Activated CD4-positive, alpha-beta T cell treated with anti-CD3 and anti-CD28 coated beads, Interleukin-2, amount 10 ng/mL, durations not matched to agents 24 days and 14 days (primary cell): ENCODE measurements at places on chromosomes 16 and 17.

GRCh38 chr16:87016046-87017035 is 300.9 kb downstream of the C16orf95 start:
- no peak for DNase-seq

GRCh38 chr17:78006338-78006737 is 47.8 kb downstream of the TNRC6C start:
- no peak for DNase-seq

DNA sequence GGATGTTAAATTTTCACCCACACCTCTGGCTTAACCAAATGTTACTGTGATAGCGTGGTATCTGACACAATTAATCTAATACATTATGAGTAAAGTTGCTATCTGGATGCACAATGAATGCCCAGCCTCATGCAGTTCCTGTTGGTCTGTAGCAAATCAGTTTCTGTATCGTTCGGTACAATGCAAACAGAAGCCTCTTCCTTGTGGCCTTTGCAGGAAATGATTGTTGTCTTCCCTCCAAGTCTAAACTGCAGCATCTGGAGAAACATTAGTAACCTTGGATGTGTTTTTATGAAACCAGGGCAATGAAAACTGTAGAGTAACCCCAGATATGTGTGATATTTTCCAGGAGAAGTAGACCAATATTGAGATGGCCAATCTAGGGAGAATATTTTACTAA is 46.8 kb downstream of the CYB561 start:
- no peak for DNase-seq

- no peak for DNase-seq
Observed at GRCh38 chr17:36610474-36610873, 9.1 kb downstream of the MRM1 start.

GRCh38 chr17:45228763-45229539 is 7.3 kb downstream of the FMNL1 start:
- DNase-seq, result peak; percentile 94

DNA sequence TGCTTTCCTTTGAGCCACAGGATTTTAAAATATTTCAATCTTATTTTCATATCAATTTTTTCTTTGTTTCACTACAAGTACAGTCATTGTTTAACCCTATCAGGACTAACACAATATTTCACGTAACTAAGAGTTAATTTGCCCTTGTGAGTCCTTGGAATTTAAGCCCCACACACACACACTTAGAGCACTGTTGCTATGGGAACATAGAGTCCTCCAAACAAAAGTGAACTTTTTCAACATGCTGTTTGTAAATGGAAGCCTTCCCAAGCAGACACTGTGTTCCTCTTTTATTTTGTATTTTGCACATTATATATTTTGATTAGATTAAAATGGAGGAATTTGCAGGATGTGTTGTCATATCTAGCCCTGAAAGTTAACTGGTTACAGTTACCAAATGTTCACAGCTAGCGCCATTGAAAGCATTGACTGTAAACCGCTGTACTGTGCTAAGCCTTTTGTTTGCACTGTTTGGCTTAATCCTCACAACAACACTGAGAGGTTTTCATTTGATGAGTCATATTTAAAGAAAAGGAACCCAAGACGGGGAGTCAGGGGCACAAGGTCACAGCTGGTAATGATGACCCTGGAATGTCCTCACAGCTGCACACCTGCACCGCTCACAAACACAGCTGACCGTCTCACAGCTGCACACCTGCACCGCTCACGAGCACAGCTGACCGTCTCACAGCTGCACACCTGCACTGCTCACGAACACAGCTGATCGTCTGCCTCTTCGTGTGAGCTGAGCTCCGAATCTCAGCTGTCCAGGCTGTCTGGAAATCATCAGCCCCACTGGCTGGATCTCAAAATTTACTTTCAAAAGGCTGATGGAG is 6.3 kb downstream of the HSBP1 start:
- DNase-seq, result no peak

DNA sequence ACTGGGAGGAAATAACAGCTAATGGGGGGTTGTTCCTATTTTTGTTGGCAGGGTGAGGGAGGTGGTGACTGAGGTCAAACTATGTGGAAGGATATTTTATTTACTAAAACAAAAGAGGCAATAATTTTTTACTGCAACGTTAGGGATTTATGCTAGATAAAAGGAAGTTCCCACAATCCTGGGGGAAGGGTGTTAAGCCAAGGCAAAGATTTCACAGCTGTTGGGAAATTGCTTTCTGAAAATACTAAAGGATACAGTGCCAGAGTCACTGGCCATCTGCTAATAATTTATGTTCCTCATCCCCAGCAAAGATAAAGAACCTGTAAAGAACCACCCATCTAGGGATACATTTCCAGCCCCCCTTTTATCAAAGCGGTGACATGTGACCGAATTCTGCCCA is 756.0 kb upstream of the RBFOX1 start:
- DNase-seq, result no peak

- DNase-seq, result no peak
Observed at GRCh38 chr17:17445925-17446665, 30.7 kb upstream of the MED9 start.

DNA sequence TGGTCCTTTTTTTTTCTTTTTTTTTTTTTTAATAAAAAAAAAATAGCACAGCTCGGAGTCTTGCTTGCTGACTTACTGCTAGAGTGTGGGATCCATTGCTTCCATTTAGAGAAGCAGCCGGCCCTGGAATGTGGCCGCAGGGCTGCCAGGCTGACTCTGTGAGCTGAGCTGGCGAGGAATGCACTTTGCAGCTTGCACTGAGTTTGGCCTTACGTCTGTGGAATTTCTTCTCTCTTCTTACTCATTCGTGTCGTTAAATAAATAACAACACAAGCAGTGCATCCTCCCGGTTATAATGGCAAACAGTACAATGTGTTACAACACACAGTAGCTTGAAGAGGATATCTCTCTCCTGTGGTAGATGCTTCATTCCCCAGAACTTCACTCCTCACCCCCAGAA is 69.2 kb downstream of the PRKCB start:
- no peak for DNase-seq

DNA sequence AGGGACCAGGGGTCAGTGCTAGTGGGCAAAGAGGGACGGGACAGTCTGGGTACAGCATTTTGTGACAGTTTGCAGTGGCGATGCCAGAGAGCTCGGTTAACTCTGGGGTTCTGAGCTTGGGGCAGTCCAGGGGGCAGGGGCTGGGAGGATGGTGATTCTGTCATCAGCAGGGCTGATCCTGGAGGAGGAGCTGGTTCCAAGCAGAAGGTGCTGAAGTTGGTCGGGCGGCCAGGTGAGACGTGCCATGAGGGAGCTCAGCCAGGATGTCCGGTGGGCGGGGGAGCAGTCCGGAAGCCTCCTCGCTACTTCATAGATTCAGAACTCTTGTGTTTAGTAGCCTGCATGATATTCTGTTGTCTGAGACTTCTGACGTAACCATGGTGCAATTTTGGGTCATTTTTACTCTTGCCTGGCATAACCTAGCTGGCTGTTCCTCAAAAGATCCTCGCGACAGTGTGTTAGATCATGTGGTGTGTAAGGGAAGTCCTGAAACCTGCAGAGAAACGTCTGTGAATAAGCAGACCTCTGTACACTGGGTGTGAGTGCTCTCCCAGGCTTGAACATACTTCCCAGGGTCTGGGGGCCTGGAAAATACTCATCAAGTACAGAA is 122.0 kb downstream of the CLEC16A start:
- no peak for DNase-seq

DNA sequence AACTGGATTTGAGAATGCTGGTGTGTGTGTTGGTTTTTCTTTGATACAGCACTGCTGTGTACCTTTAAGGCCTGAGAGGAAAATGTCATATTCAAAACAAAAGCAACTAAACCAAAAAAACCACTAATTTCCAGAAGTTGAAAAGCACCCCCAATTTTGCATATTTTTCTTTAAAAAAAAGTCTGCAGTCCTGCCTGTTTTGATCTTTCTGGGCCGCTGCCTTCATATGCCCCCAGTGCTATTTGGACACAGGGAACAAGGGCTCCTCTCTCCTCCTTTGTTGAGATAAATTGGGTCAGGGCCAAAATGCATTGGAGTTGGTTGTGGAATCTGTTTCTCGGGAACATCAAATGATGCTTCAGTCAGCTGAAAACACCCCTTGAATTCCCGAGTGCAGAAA is 26.9 kb downstream of the GPT2 start:
- DNase-seq, result no peak

- no peak for DNase-seq
Observed at GRCh38 chr16:25340973-25341372, 83.3 kb upstream of the ZKSCAN2 start.

GRCh38 chr17:76499267-76499667 is 2.0 kb downstream of the RHBDF2 start:
- DNase-seq, result no peak

DNA sequence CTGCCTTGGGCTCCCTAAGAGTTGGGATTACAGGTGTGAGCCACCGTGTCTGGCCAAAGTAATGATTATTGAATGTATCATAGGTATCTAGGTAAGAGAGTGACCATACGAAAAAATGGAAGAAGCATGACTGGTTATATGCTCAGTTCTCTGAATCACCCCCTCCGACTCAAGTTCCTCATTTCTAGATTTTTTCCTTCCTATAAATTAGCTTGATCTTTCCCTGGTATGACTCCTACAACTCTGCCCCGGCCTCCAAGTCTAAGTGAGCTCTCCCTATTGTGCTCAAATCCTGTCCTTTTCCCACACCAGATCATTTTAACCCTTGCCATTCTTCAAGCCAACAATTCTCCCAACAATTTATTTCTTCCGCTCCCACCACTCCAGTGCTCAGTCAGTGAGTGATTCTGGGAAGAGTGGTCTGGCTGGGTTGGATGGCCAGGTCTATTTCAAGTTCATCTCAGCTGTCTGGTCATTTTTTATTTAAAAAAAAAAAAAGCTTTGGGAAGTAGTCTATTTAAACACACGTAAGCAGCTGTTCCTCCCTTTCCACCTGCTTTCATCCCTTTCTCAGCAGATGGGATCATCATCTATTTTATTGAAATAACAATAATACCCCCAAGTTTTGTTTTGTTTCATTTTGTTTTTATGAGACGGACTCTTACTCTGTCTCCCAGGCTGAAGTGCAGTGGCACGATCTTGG is 120.2 kb upstream of the HS3ST2 start:
- no peak for DNase-seq

GRCh38 chr17:35294756-35295155 is 51.9 kb downstream of the SLFN5 start:
- no peak for DNase-seq

DNA sequence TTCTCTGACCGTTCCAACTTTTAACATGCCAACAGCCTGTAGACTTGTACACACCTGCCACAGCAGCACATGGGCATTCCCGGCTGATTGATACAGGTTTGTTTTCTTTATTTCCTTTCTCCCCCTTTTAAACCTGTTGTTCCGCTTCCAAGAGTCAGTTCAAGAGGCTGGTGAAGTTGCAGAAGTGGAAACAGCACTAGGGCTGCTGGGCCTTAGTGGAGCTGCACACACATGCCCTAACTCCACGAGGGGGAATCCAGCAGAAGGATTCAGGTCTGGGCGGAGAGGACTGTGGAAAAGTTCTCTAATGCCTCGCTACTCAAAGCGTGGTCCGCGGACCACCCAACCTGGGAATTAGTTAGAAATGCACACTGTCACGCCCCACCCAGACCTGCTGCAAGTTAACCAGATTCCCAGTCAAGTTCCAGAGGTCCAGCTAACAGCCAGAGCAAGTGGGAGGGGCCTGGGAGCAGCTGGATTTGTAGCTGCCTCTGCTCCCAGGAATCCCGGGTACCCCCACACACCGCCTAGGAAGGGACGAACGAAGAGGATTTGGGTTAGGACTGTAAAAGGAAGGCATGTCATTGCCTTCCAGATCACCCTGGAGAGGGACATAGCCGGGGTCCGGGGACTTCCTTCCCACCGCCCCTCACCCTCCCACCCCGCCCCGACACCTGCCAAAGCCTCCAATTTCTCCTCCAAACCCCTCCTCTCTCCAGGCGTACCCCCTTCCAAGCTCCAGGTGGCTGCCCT is 542 bp downstream of the SLC39A11 start:
- peak; percentile 64 for DNase-seq

- DNase-seq, result no peak
Observed at GRCh38 chr17:60463157-60463835, 41.0 kb downstream of the CHCT1 start.

DNA sequence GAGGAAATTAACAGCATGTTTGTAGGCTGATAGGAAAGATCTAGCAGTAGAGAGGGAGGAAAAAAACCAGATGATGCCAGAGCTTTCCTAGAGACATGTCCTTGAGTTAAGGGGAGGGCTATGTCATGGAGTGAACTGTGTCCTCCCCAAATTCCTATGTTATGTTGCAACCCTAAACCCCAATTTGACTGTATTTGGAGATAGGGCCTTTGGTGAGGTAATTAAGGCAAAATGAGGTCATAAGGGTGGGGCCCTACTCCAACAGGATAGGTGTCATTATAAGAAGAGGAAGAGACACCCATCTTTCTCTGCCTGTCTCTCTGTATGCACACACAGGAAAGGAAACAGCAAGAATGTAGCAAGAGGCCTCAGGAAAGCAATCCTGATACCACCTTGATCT is 195.3 kb upstream of the AXIN2 start:
- DNase-seq, result no peak

DNA sequence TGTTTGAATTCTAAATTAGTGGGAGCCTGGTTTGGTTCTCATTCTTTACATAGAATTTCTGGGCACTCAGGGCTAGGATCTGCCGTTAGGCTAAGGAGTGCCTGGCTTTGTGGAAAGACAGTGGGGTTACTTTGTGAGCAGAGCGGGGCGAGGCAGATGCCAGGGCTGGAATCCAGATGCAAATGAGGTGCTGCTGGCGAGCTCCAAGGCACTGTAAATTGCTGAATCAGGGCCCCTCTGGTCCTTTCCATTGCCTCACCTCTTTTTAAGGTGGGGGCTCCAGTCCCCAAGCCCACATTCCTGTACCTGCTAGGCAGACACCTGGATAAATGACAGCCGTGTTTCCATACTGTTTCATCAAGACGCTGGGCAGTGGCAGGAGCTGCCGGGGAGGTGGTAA is 33.8 kb downstream of the PIPOX start:
- DNase-seq, result no peak

DNA sequence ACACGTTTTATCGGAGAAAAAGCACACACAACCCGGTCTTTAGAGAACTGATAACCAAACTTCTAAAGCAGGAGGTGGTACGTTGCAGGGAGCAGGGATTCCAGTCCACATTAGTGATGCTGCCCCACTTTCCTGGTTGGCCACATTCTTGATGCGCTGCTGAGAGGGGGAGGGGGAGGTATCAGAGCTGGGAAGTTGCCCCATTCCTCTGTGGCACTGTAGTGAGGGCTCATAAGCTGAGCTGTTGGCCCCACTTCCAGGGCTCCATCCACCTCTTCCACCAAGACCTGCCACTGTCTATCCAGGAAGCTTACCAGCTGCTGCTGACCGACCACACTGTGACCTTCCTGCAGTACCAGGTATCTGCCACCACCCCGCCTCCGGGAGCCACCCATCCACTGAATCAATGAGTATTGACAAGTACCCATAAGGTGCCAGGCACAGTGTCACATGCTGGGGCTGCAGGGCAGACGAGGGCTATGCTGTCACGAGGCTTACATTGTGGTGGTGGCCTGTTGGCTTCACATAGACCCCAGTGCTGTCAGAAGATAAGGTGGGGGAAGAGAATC is 1.1 kb downstream of the TSEN54 start:
- DNase-seq, result peak; percentile 75

GRCh38 chr16:57893559-57894389 is 77.2 kb downstream of the CNGB1 start:
- DNase-seq, result no peak

- DNase-seq, result no peak
Observed at GRCh38 chr16:84839054-84839453, 19.3 kb downstream of the CRISPLD2 start.

- no peak for DNase-seq
Observed at GRCh38 chr17:9123594-9124553, 102.6 kb downstream of the NTN1 start.

GRCh38 chr17:10087355-10087754 is 111.1 kb downstream of the GAS7 start:
- no peak for DNase-seq
